ENCODE measurements at places on chromosomes 6 and 20.

DNA sequence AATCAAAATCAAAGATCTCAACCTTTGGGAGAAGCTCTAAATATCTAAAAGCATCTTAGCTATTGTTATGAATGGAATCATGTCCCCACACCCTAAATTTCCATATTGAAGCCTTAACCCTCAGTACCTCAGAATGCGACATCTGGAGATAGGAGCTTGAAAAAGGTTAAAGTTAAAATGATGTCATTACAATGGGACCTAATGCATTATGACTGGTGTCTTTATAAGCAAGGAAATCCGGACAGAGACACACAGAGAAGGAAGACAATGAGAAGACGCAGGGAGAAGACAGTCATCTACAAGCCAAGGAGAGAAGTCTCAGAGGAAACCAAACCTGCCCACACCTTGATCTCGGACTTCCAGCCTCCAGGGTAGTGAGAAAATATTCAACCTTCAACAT, 46.1 kb downstream of the KIF13A start:
- no peak for DNase-seq

DNA sequence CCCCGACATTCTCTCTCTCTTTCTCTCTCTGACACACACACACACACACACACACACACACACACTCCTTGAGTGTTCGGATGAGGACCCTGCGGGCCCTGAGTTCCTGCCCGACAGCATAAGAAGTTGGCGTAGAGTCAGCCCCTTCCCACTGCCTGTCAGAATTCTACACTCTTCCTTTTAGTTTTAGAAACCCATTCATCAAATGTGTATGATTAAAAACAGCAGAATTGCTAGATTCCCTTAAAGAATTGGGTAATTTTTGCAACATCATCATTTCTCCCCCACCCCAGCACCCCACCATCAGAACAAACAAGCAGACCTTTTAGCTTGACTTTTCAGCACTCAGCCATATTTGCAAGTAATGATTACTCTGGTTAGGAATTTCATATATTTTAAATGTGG, 322.8 kb downstream of the FARS2 start:
- DNase-seq = no peak

GRCh38 chr6:69555088-69555638, 241.6 kb downstream of the LMBRD1 start:
- DNase-seq = no peak

- no peak for DNase-seq
Observed at GRCh38 chr6:155380666-155381332, 66.5 kb upstream of the TFB1M start.

- DNase-seq = no peak
Observed at GRCh38 chr6:79201983-79202382, 32.5 kb downstream of the HMGN3 start.

- DNase-seq = no peak
Observed at GRCh38 chr6:106158816-106159215, 72.7 kb downstream of the PRDM1 start.

DNA sequence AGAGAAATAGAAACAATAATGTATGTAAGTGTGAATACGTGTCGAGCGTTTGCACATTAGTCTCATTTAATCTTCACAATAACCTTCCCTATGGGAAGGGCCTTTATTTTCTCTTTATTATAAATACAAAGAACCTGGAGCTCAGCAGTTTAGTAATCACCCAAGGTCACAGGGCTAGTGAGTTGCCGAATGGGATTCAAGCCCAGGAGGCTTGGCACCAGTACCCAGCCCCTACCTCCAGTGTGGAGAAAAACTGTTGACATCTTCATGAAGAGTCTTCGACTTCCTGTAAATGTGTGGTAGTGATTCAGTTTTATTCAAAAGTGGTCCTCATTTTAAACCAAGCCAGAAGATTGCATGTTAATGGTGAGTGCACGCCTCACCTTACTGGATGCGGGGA, 162.8 kb downstream of the SCML4 start:
- DNase-seq = no peak

- DNase-seq = no peak
Observed at GRCh38 chr20:37282556-37282955, 6.9 kb upstream of the MANBAL start.

GRCh38 chr20:33664762-33665144, 2.0 kb upstream of the ACTL10 start:
- DNase-seq = no peak

DNA sequence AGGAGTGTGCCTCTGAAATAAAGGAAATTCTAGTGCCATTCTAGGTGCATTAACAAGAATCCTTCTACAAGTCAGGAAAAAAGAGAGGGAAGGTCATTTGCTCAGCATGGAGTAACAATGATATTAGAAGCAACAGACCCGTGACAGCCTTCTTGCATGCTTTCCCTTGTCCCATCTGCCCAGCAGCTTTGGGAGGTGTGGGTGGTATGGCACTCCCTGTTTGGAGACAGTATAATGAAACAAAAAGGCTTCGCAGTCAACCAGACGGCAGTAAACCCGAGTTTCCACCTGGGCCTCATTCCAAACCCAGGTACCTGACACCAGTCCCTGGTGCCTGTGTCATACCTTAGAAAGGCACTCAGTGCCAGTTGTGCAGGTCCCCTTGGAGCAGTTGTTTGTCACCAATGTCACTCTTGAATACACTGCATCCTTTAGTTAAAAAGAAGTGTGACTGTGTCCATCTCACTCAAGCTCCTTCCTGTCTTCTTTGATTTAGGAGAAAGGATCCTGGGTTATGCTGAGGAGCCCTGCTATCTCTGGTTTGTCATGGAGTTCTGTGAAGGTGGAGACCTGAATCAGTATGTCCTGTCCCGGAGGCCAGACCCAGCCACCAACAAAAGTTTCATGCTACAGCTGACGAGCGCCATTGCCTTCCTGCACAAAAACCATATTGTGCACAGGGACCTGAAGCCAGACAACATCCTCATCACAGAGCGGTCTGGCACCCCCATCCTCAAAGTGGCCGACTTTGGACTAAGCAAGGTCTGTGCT, 14.7 kb downstream of the STK35 start:
- DNase-seq = no peak

GRCh38 chr6:161374971-161375873, 101.4 kb upstream of the AGPAT4 start:
- DNase-seq = peak; percentile 65

DNA sequence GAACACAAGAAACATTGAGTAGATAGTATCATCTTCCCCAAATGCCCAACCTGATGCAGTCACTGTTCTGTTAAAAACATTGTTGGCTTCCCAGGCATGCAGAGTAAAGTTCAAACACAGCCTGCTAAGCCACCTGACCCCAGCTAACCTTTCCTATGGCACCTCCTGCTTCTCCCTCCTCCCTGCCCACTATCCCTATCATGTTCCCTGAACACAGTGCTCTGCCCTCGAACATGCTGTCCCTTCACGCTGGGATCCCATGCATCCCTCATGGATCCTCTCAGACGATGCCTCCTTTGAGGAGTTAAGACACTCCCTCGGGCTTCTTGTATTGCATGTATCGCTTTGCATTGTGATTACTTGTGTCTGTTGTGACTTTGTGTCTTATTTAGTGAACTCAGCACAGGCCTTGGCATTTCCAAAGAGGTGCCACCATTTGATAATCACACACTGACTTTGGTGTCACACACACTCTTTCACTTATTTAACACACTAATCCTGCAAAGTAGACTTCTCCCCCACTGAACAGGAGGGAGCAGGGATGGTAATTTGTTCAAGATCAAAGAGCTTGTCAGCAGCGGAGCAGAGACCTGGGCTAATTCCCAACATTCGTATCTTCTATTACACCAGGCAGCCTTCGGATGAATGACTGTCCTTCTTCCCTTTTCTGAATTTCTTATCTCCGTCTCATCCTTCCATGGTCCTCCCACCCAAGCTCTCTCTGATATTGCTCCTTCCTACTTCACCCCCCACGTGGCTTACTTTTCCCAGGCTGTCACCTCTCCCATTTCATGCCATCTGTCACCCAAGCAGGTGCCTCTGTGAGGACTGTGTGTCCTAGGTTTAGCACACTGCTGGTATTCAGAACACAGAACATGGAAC, 28.3 kb upstream of the SMIM29 start:
- DNase-seq = no peak

- no peak for DNase-seq
Observed at GRCh38 chr6:142909686-142910085, 35.3 kb downstream of the HIVEP2 start.

- DNase-seq = no peak
Observed at GRCh38 chr6:84718038-84718955, 46.1 kb downstream of the TBX18 start.

DNA sequence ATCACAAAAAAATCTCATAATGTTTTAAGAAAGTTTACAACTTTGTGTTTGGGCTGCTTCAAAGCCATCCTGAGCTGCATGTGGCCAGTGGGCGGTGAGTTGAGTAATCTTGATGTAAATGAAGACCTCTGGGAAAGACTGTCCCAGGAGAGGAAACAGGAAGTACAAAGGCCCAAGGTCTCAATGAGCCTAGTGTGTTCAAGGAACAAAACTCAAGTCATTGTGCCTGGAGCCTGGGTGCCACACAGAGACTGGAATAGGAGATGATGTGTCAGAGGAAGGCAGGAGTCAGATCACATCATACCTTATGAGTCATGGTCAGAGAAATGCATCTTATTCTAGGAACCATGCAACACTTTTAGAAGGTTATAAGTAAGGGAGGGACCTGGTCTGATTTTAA, 51.5 kb downstream of the COL19A1 start:
- DNase-seq = no peak

DNA sequence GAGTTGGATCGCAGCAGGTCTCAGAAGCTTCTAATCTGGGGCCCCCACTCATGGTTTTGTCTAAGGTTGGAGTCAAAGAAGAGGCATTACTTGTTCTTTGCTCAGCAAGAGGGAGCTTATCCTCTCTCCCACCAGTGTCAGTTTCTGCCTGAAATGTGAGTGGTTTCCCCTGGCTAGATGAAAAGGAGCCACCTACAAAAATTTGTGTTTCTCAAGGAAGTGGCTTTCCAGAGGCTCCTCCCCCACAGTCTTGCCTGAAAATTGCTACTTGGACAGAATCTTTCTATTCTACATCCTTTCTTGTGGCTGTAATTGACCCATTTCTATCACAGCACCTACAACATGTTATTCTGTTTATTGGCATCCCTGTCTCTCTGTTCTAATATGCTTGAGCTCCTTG, 37.9 kb downstream of the SCML4 start:
- no peak for DNase-seq

- no peak for DNase-seq
Observed at GRCh38 chr6:119517428-119517827, 167.9 kb upstream of the MAN1A1 start.

GRCh38 chr6:41785254-41785653, 2.2 kb upstream of the TOMM6 start:
- no peak for DNase-seq

- DNase-seq = no peak
Observed at GRCh38 chr20:58389968-58390658, 1.1 kb downstream of the VAPB start.

GRCh38 chr6:24743265-24743943, 24.4 kb upstream of the C6orf62 start:
- peak; percentile 47 for DNase-seq

DNA sequence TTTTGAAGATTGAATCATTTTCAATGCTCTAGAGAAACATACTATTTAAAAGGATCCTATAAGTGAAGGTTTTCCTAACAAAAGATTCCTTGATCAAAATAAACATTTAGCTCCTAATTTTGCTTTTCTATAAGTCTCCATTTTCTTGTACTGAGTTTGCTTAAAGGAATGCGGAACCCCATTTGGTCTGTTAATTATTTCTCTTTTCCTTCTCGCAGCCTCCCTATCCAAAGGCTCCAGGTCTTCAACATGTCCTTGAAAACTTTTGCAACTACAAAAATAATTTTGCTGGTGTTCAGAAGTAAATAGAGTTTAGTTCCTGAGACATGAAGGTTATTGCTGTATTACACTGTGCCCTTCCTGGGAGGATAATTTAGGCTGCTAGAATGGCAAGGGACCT, 8.3 kb upstream of the NPEPL1 start:
- DNase-seq = no peak

Data from CD4-positive, alpha-beta T cell treated with Interleukin-15 for 1 hour (primary cell).